ENCODE measurements at places on chromosomes 1 and 21. TPM values are rescaled to one million over a fixed set of nuclear protein-coding genes. Genes with fewer than 3 reads are reported as not detected.

- H3K4me1 ChIP-seq: no peaks in the 10 kb centered on the region
- no peaks in the 10 kb centered on the region for H3K27me3 ChIP-seq
- H3K36me3 ChIP-seq: no peaks in the 10 kb centered on the region
- no peak overlapping the region for H3K27ac ChIP-seq
Measured at GRCh38 chr1:99621340-99621901, 24.5 kb upstream of the PALMD start.

GRCh38 chr1:112676543-112676942 is 2.1 kb downstream of the MOV10 start:
- H3K27me3 ChIP-seq: no peaks in the 10 kb centered on the region
- H3K36me3 ChIP-seq: peaks cover 28% of the 10 kb centered on the region
- H3K27ac ChIP-seq: no peak overlapping the region
- DNase-seq: peak; percentile 27

GRCh38 chr1:231139125-231139649 is 22.7 kb upstream of the TRIM67 start:
- H3K4me1 ChIP-seq: no peaks in the 10 kb centered on the region
- no peaks in the 10 kb centered on the region for H3K36me3 ChIP-seq
- H3K27ac ChIP-seq: no peak overlapping the region

DNA sequence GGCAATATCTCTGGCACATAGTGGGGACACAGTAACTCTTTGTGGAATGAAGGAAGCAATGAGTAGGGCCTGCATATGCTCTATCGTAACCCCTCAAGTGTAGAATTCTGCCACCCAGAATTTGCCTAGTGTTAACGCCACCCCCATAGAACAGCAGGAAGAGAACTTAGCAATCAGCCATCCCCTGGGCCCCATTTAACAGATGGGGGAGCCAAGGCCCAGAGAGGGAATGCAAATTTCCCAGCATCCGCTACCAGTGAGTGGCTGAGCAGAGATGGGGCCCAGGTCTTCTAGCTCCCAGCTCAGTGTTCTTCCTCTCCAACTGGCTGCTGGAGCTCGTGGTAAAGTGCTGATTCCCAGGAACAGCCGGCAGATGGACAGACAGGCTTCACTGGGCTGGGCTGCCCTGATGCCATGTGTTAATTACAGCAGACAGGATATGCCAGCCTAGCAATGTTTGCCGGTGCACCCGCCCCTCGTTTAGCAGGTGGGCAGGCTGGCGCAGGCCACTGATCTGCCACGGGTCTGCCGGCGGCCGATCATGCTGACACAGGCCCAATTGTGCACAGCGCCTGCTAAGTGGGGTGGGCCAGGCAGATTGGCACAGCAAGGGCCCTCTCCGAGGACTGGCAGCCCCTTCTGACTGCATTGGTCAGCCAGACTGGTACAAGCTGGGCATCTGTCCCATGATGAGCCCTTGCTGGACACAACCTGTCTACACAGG is 171.9 kb downstream of the IGSF21 start:
- H3K27ac ChIP-seq: no peak overlapping the region
- H3K36me3 ChIP-seq: no peaks in the 10 kb centered on the region
- H3K4me3 ChIP-seq: no peak overlapping the region
- peaks cover 31% of the 10 kb centered on the region for H3K27me3 ChIP-seq
- H3K4me1 ChIP-seq: no peaks in the 10 kb centered on the region
- DNase-seq: no peak

GRCh38 chr1:245832771-245833527 is 674.1 kb downstream of the SMYD3 start:
- no peaks in the 10 kb centered on the region for H3K27me3 ChIP-seq
- no peak for DNase-seq
- peaks cover 72% of the 10 kb centered on the region for H3K36me3 ChIP-seq
- H3K4me1 ChIP-seq: no peaks in the 10 kb centered on the region

GRCh38 chr1:20981915-20982314 is 194.8 kb downstream of the EIF4G3 start:
- no peak overlapping the region for H3K4me3 ChIP-seq
- no peaks in the 10 kb centered on the region for H3K4me1 ChIP-seq

DNA sequence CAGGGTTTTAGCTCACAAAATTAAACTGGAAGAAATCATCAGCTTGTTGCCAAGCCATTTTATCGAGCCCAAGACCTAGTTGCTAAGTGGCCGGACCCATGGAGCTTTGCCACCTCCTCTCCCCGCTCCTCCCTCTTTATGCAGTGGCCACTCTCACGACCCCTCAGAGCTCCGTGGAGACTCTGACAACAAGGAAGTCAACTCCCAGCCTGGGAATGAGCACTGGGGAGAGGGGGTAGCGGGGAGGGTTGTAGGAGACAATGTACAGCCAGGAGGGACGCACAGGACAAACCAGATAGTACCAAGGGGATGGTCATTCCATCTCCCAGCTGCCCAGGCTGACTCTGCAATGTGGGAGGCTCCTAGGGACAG is 250.9 kb downstream of the SIPA1L2 start:
- no peaks in the 10 kb centered on the region for H3K36me3 ChIP-seq
- no peaks in the 10 kb centered on the region for H3K27me3 ChIP-seq
- no peaks in the 10 kb centered on the region for H3K4me1 ChIP-seq

- H3K27me3 ChIP-seq: no peaks in the 10 kb centered on the region
- no peaks in the 10 kb centered on the region for H3K4me1 ChIP-seq
- no peak overlapping the region for H3K27ac ChIP-seq
- no peak overlapping the region for H3K4me3 ChIP-seq
Measured at GRCh38 chr1:29453502-29454240, 217.3 kb downstream of the PTPRU start.

- DNase-seq: no peak
- H3K4me1 ChIP-seq: no peaks in the 10 kb centered on the region
- H3K27me3 ChIP-seq: no peaks in the 10 kb centered on the region
- no peak overlapping the region for H3K4me3 ChIP-seq
- H3K36me3 ChIP-seq: no peaks in the 10 kb centered on the region
Measured at GRCh38 chr21:31287201-31287600, 56.9 kb downstream of the TIAM1 start.

- DNase-seq: no peak
- no peak overlapping the region for H3K27ac ChIP-seq
- H3K36me3 ChIP-seq: no peaks in the 10 kb centered on the region
- no peaks in the 10 kb centered on the region for H3K27me3 ChIP-seq
- no peaks in the 10 kb centered on the region for H3K4me1 ChIP-seq
Measured at GRCh38 chr1:70819785-70820184, 227.8 kb downstream of the PTGER3 start.

DNA sequence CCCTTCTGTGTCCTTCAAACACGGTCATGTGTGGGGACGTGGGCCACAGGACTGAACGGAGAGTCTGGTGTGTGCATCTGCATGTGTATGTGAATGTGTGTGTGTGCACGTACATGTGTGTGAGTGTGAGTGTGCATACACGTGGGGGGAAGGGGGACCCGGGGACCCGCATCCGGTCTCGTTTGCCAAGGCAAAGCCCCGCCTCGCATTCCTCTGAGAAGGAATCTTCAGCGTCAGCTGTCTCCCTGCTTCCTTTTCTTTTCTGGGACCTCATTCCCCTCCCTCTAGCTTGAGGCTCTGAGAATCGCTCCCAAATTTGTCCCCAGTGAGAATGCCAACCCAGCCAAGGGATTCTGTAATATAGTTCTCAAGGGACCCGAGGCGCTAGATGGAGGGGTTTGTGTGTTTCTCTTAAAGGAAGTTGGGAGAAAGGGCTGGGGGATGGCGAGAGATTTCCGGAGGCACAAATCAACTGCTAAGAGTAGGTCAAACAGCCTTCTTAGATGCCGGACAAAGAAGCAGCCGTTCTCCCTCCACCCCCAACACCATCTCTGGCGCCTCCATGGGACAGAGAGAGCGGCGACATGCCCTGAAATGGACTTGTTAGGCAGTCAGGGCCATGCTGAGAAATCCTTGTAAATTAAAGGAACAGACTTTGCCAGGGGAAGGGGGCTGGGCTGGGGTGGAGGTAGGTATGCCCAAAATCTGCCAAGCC is 6.6 kb downstream of the IFFO2 start:
- H3K36me3 ChIP-seq: no peaks in the 10 kb centered on the region
- H3K4me1 ChIP-seq: no peaks in the 10 kb centered on the region
- H3K4me3 ChIP-seq: no peak overlapping the region
- H3K27ac ChIP-seq: no peak overlapping the region

GRCh38 chr1:165371588-165372225 is 15.2 kb upstream of the LMX1A start:
- peaks cover 10% of the 10 kb centered on the region for H3K4me1 ChIP-seq
- DNase-seq: no peak
- H3K4me3 ChIP-seq: no peak overlapping the region
- H3K27ac ChIP-seq: no peak overlapping the region

GRCh38 chr1:87115891-87116290 is 201.5 kb downstream of the HS2ST1 start:
- H3K36me3 ChIP-seq: no peaks in the 10 kb centered on the region
- H3K27me3 ChIP-seq: no peaks in the 10 kb centered on the region
- no peak overlapping the region for H3K4me3 ChIP-seq
- no peak for DNase-seq
- no peaks in the 10 kb centered on the region for H3K4me1 ChIP-seq

GRCh38 chr1:198947456-198947855 is 308.6 kb downstream of the PTPRC start:
- H3K4me1 ChIP-seq: no peaks in the 10 kb centered on the region
- no peaks in the 10 kb centered on the region for H3K36me3 ChIP-seq
- H3K27ac ChIP-seq: no peak overlapping the region
- no peak for DNase-seq

- H3K4me3 ChIP-seq: no peak overlapping the region
- no peaks in the 10 kb centered on the region for H3K27me3 ChIP-seq
- H3K36me3 ChIP-seq: no peaks in the 10 kb centered on the region
Measured at GRCh38 chr1:173039626-173040025, 11.1 kb downstream of the TNFSF18 start.

- H3K4me1 ChIP-seq: peaks cover 5% of the 10 kb centered on the region
- H3K27me3 ChIP-seq: no peaks in the 10 kb centered on the region
- H3K27ac ChIP-seq: peak overlapping the region; percentile 49
Measured at GRCh38 chr1:220300442-220301121, 28.3 kb upstream of the RAB3GAP2 start.

DNA sequence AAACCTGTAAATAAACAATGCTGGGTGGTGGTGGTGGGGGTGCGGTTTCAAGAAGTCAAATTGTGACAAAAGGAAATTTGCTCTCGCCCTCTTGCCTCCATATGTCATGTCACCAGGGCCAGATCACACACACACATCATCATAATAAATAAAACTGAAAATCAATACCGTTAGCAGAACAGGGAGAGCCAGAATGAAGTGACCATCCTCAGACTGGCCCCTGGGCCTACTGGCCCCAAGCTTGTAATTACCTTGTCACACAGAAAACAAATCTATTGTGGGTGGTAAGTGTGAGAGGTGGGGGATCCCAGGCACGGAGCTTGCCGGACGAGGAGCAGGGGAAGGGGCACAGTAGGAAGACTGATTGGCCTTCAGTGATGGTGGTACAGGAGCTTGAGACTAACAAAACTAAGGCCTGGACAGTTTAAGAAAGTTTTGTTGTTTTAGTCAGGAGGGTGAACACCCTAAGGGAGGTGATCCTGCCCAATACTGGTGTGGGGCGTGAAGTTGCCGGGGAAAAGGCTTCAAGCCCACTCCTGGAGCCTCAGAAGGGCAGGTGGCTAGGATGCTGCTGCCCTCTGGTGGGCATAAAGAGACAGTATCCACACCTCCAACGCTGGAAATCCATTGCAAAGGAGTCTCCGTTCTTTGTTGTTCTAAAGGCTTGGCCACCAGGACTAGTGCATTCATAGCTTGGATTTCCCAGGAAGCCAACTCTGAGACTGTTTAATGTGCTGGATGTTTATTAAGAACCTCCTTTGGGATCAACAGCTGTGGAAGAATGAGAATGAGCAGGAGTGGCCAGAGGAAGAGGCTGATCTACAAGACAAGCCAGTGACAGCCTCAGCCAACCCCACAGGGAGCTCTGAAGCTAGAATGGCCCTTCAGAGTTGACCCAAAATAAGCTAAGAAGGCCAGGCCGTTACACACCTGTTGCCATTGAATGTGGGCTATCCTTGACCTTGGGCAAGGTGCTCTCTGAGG is 8.1 kb upstream of the C1orf216 start:
- no peaks in the 10 kb centered on the region for H3K4me1 ChIP-seq
- H3K27ac ChIP-seq: no peak overlapping the region
- peak; percentile 72 for DNase-seq
- H3K36me3 ChIP-seq: peaks cover 52% of the 10 kb centered on the region

GRCh38 chr21:46675595-46676280 is 40.3 kb downstream of the PRMT2 start:
- 0 out of 3 replicates have a peak, but pooled peaks cover 2% of the 10 kb centered on the region for H3K27me3 ChIP-seq
- no peak overlapping the region for H3K27ac ChIP-seq
- peaks cover 11% of the 10 kb centered on the region for H3K4me1 ChIP-seq
- no peak overlapping the region for H3K4me3 ChIP-seq

- H3K27me3 ChIP-seq: no peaks in the 10 kb centered on the region
- H3K4me3 ChIP-seq: no peak overlapping the region
- no peak overlapping the region for H3K27ac ChIP-seq
- DNase-seq: peak; percentile 53
- no peaks in the 10 kb centered on the region for H3K36me3 ChIP-seq
Measured at GRCh38 chr1:192235127-192235526, 76.9 kb downstream of the RGS18 start.

DNA sequence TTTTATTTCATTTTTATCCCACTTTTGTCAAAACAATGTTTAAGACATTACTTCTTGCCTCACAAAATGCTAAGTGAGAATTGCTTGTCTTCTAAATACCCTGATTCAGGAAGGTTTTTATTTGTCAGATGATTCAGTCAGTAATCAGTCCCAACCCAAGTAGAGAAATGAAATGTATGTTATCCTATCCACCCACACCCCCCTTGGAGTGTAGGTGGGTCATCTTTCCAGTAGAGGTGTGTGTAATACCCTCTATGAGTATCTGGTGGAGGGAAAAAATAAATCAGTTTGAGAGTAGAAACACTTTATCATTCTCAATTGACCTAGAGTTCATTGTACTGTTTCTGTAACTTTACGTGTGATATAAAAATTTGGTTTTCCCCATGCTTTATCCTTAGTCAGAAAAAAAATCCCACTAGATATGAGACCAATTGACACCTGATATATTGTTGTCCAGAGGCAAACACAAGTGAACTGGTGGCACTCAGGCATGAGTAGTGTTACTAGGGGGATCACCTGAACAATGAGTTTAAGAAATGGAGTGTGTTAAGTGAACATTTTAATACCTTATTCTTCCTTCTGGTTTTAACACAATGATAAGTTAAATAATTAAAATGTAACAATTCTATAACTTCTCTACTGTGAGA is 153.8 kb upstream of the C1orf105 start:
- no peak overlapping the region for H3K4me3 ChIP-seq
- no peaks in the 10 kb centered on the region for H3K36me3 ChIP-seq
- no peak for DNase-seq
- H3K4me1 ChIP-seq: no peaks in the 10 kb centered on the region
- H3K27ac ChIP-seq: no peak overlapping the region
- H3K27me3 ChIP-seq: no peaks in the 10 kb centered on the region

DNA sequence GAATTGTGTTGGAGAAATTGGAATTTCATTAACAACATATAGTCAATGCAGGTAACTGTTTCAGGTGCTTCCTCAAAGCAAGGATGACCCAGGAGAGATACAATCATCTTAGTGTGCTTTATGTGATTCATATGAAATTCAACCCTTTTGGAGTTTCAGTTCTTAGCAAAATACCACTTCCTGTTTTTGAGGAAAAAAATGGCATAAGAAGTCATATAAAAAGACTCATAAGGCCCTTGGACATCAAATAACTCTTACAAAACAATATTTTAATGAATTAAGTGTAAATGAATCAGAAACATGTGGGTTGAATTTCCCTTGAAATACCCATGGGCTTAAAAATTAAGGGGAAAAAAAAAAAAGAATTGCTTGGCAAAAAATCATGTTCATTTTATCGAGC is 926.6 kb downstream of the LTN1 start:
- DNase-seq: no peak
- H3K27ac ChIP-seq: no peak overlapping the region
- H3K27me3 ChIP-seq: no peaks in the 10 kb centered on the region

CACNA1E gene
- not detected for polyA plus RNA-seq

NT5C1A gene
- polyA plus RNA-seq: not detected

FCRL1 gene
- polyA plus RNA-seq: not detected

GNAT2 gene
- 0.07 TPM for polyA plus RNA-seq

LAMC1 gene
- polyA plus RNA-seq: not detected

HMCN1 gene
- 0.29 TPM for polyA plus RNA-seq

TBX19 gene
- 2.8 TPM for polyA plus RNA-seq

TFB2M gene
- polyA plus RNA-seq: 78.1 TPM

SYNC gene
- 1.1 TPM for polyA plus RNA-seq

All from K562 (cell line).